GM19239 (cell line): ENCODE measurements at places on chromosomes 6 and 20.

- no peak for DNase-seq
Measured at GRCh38 chr6:27532820-27533538, 60.1 kb upstream of the ZNF184 start.

GRCh38 chr6:14149053-14149738 is 31.6 kb downstream of the CD83 start:
- no peak for DNase-seq

DNA sequence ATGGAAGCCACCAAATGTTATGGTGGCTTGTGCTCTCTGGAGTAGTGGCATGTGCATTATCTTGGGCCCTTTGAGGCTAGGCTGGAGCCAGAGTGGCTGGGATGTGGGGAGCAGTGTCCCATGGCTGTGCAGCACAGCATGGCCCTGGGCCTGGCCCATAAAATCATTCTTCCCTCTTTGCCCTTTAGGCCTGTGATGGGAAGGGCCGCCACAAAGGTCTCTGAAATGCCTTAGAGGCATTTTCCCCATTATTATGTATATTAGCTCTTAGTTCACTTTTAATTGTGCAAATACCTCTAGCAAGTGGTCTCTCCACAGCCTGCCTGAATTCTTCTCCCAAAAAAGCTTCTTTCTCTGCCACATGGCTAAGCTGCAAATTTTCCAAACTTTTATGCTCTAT is 297.3 kb upstream of the IRAK1BP1 start:
- no peak for DNase-seq

GRCh38 chr6:133992992-133993680 is 40.1 kb downstream of the TBPL1 start:
- no peak for DNase-seq

DNA sequence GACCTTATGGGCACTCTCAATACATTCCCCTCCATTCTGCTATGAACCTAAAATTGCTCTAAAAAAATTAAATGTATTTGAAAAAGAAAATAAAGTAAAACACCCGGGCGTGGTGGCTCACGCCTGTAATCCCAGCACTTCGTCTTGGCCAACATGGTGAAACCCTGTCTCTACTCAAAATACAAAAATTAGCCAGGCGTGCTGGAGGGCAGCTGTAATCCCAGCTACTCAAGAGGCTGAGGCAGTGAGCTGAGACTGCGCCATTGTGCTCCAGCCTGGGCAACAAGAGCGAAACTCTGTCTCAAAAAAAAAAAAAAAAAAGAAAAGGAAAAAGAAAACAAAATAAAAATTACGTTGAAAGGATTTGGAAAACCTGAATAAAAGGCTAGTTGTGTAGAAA is 60.5 kb downstream of the CD164 start:
- no peak for DNase-seq

- DNase-seq = no peak
Measured at GRCh38 chr6:137791281-137792159, 75.5 kb upstream of the TNFAIP3 start.

GRCh38 chr6:83514866-83515466 is 2.6 kb downstream of the PRSS35 start:
- no peak for DNase-seq

DNA sequence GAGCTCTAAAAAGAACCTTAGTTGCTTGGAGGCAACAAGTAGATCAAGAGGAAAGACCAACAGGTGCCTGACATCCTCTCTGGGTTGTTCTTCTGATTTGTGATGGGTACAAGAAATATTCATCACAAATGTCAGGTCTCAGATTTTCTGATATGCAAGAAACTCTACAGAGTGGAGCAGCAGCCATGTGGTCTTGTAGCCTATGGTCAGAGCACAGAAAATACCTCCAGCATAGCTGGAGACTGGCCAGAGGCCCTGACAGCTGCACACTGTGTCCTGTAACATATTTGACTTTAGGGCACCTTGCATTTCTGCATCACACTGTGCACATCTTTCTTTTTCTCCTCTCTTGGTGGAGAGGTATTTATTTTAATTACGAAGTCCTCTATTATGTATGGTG is 116.3 kb downstream of the GMPR start:
- no peak for DNase-seq

DNA sequence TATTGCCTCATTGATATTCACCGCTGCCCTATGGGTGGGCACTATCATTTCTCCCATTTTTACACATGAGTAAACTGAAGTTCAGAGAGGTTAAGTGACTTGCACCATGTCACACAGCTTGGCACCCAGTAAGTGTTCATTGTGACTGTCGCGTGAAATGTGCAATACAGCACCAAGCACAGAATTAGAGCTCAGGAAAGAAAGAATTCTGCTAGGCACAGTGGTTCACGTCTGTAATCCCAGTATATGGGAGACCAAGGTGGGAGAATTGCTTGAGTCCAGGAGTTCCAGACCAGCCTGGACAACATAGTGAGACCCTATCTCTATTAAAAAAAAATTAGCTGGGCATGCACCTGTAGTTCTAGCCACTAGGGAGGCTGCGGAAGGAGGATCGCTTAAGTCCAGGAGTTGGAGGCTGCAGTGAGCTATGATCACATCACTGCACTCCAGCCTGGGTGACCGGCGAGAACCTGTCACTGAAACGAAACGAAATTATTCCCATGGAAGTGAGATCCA is 626 bp downstream of the SLC13A3 start:
- no peak for DNase-seq

- no peak for DNase-seq
Measured at GRCh38 chr6:142698751-142699150, 246.2 kb downstream of the HIVEP2 start.

DNA sequence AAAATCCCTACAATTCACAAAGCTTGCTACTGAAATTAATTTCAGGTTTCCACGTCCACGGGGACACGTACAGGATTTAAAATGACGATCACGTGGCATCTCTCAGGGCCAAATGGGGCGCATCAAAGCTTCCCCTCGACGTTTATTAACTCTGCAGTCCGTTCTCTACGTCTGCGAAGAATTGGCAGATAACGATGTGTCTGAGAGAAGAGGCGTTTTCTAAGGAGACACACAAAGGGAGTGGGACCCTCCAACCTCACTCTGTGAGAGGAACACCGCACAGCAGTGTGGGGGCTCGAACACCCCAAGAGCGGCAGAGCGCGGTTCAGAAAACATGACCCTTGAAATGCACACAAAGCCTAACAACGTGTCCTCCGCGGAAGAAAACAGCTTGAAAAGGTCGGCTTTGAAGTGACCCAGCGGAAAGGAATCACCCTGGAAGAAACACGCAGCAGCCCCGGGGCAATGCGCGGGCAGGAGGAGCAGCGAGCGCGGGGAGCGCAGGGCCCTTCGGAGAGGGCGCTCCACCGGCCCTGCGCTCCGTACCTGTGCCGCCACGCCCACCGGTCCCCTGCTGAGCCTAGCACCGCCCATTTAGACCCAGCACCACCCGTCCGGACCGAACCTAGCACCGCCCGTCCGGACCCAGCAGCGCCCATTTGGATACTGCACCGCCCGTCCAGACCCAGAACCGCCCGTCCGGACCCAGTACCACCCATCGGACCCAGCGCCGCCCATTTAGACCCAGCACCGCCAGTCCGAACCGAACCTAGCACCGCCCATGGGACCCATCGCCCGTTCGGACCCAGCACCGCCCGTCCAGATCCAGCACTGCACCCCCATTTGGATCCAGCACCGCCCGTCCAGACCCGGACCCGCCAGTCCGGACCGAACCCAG is 1.1 kb upstream of the AFDN start:
- no peak for DNase-seq

- DNase-seq = no peak
Measured at GRCh38 chr6:39816747-39817146, 24.6 kb downstream of the DAAM2 start.

DNA sequence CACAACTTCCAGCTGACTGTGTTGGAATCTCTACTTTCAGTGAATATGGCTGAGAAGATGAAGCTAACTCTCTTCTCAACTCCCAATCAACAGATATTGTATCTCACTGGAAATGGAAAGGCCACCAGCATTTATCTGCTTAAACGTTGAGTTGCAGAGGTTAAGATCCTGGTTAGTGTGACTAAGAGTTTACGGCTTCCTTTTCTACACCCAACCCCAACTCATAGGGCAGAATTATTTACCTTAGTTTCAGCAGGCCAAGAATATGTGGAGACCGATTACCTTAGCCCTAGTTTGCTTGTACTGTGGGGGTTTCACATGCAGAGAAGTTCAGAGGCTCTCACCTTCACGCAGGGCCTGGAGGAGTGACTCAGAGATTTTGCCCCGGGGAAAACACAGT is 1026.6 kb downstream of the EYS start:
- DNase-seq = no peak

DNA sequence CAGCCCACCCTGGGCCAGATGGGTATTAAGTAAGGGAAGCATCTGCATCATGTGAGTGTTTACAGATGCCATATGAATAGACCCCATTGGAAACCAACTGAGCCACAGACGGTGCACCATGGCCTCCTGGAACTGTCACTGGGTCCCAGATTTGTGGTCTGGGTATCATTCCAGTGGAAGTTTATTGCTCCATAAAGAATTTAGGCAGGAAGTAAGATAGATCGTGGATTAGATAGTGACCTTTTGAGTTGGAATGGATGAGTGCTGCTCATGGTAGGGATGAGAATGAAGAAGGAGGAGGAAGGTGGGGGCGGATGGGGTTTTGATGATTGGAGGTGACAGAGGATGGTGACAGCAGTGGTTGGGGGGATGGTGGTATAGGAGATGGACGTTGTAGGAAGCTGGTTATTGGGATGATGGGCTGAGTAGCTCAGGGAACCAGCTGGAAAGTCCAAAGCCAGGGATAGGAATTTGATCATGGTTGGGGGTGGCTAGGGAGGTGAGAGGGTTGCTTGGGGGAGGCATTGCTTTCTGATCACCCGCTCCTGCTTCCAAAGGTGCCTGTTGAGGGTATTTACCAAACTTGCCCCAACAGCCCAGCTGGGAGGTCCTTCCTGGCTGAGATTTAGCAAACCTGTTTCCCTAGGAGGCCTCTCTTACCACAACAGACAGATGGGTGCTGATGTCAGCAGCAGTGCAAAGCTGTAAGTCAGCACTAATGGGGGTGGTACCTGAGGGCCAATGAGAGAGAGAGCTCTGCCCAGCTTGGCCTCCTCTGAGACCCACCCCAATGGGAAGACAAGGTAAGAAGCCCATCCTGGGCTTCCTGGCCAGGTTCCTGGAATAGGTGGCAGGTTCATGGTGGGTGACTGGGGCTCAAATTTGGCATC is 78.0 kb downstream of the VEGFA start:
- DNase-seq = no peak

DNA sequence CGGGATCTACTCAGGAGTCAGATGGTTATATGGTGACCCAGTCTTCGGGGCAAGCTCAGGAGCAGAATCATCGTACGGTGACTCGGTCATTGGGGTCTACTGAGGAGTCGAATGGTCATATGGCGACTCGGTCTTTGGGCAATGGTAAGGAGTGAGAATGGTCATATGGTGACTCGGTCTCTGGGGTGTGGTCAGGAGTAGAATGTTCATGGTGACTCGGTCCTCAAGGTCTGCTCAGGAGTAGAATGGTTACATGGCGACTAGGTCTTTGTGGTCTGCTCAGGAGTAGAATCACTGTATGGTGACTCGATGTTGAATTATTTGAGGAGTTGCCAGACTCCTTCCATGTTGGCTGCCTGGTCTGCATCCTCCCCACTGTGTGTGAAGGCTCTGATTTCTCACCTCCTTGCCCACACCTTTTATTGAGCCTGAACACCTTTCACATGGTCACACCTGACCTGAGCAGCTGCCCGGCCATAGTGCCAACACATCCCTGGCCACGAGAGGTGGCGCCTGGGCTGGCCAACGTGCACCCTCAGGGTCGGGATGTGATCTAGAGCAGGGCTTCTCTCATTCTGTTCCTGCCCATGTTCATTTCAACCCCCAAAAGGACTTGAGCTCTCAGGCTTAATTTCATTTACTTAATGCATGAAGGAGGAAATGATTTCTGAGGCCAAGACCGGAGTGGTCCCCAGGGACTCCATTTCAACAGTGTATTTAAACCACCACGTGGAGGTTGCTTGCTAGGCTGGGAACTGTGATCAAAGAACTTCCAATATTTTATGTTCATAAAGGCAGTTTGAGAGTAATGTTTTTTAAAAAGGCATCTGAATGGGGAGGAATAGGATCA is 119.5 kb downstream of the PHACTR3 start:
- no peak for DNase-seq

- no peak for DNase-seq
Measured at GRCh38 chr6:98516866-98517265, 317.5 kb upstream of the POU3F2 start.

DNA sequence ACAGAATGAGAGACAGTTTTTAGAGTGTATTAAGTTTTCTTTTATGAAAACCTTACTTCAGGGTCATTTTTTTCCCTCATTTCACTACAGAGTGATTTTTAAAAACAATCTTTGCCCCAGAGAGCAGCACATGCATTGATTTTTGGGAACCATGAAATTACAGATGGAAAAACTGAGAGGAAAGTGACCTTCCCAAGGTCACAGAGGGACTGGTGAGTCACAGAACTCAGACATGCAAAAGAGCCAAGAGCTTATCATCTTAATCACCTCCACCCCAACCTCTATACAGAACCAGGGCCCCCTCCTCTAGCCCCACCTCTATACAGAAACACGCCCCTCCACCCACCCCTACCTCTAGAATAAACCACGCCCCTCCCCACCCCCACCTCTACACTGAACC is 10.7 kb downstream of the PXMP4 start:
- DNase-seq = no peak

- no peak for DNase-seq
Measured at GRCh38 chr6:111750753-111751673, 122.2 kb downstream of the FYN start.

- DNase-seq = no peak
Measured at GRCh38 chr6:49557177-49557576, 6.7 kb downstream of the C6orf141 start.

DNA sequence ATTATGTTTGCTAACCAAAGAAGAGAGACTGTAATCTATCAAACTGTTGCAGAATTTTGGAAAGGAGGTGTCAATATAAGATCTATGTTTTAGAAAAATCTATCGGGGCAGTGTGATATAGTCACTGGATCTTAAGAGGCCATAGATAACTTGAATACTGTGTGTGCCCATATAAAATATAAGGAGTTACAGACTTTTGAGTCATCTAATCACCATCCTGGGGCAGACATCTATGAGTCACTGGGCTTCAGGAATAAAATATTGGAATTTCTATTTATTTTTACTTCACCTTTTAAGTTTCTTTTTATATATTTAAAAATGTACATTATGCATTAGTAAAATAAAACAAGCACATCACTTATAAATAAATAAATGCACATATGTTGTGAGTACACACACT is 509.3 kb upstream of the MAN1A1 start:
- no peak for DNase-seq

GRCh38 chr6:39200498-39201020 is 28.7 kb downstream of the KCNK5 start:
- DNase-seq = no peak

- no peak for DNase-seq
Measured at GRCh38 chr20:50116368-50116999, 3.5 kb upstream of the UBE2V1 start.
